ENCODE measurements at places on chromosomes 6 and 20.

- no peak for DNase-seq
These were observed 3.3 kb downstream of the SUN5 start for GRCh38 chr20:33000802-33001466.

DNA sequence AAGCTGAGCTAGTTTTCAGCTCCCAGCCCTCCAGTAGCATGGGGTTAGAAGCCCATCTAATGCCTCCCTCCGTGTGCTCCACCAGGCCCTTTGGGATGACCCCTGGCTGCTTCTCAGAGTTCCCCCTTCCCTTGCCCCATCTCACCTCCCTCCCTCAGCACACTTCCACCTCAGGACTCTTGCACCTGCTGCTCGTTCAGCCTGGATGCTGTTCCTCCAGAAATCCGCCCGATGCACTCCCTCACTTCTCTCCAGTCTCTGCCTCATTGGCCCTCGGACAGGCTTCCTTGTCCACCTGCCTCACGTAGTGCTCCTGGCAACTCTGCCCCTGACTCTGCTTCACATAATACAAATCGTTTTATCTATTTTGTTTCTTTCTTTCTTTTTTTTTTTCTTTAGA is 26.8 kb downstream of the FGD2 start:
- DNase-seq = no peak

DNA sequence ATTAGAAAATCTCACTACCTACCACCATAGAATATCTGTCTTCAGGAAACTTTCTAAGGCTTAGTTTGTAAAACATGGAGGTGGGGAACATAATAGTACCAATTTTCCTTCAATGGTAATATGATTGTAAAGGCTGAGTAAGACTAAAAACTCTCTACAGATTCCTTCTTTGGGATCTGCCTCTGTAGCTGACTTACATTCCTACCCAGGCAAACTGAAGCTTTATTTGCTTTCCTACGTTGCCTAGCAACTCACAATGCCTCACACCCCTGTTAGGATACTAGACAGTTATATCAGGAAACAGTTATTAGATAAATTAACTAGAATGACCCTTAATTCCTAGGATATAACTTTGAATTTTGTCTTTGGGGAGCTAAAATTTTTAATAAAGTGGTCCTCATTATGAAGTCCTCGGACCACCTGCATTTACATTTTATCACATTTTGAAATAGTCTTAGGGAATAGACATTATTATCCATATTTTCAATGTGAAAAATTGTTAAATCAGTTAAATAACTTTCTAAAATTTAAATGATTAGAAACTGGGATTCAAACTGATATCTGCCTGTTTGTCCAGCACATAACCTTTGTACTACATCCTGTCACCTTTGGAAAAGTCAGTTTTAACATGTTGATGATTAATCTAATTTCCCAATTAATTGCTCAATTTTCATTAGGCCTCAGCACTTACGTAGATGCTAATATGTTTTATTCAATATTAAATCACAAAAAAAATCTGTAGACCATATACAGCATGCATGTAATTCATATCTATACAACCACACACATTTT is 591.4 kb downstream of the RNF144B start:
- DNase-seq = no peak

GRCh38 chr6:74277777-74278186 is 581.8 kb downstream of the CD109 start:
- DNase-seq = no peak

- DNase-seq = no peak
These were observed 100.0 kb downstream of the ATG5 start for GRCh38 chr6:106225581-106225980.

DNA sequence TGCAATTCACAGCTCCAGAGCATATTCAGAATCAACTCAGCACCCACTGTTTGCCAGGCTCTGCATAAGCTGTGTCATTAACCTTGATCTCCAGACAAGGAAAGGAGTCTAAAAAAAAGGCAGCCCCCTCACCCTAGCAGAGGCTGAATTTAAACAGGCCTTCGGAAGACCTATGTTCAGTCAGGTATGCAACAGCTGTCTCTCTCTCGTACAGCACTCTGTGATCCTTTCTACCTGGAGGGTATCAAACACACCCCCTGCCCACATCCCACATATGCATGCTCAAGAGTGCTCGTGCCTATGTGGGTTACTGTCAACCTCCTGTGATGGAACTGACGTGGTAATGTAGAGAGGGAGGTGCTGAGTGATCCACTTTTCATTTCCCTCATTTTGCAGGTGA is 8.5 kb downstream of the PLAGL2 start:
- DNase-seq = no peak

- DNase-seq = no peak
These were observed 113.7 kb upstream of the F13A1 start for GRCh38 chr6:6434151-6434550.

- DNase-seq = no peak
These were observed 36.1 kb upstream of the THBS2 start for GRCh38 chr6:169289619-169290339.

DNA sequence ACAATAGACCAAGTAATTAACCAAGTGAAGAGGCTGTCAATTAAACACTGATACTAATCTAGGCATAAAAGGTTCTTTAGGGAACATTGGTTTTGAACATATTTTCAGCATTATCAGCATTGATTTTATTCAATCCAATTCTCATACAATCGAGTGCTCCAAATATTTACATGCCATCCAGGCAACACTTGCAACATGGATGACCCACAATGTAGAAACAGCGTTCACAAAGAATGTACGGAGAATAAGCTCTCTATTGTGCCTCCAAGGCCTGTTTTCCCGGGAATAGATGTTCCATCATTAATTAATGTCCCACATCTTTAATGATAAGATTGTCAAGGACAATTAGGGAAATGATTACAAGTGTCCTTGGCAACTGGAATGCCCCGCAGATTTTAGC is 117.4 kb downstream of the RFX6 start:
- no peak for DNase-seq

GRCh38 chr6:43728586-43728985 is 41.0 kb upstream of the MRPS18A start:
- no peak for DNase-seq

DNA sequence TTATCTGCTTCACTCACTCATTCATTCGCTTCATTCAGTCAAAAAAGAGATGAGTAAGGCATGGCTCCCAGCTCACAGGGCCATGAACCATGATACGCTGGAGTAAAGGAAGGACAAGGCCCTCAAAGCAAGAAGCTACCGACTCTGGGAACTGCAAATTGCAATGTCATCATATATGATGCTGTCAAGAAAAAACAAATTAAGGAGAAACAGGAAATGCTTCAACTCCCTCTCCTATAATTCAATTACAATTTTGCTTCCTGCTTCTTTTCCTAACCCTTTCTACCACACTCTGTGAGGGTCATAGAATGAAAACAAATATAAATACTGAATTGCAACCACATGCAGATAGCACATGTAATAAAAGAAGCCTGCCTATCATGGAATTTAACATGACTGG is 725.7 kb upstream of the FLRT3 start:
- no peak for DNase-seq

GRCh38 chr6:166729658-166730057 is 102.6 kb upstream of the RPS6KA2 start:
- no peak for DNase-seq

DNA sequence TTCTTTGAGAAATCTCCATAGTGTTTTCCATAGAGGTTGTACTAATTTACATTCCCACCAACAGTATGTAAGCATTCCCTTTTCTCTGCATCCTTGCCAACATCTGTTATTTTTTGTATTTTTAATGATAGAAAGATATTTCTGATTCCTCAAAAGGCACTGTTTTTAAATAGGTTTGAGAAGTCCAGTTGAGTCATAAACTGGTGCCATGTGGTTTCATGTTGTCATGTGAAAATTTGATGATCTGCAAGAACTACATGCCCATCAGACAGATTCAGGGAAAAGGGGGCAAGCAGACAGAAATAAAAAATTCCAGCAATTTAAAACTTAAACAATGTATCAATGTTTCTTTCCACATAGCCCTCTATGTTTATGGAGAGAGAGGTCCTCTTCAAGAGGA is 227.5 kb downstream of the KCNQ5 start:
- no peak for DNase-seq
